ENCODE measurements at places on chromosomes 5 and 9. TPM values are rescaled to one million over a fixed set of nuclear protein-coding genes. Genes with fewer than 3 reads are reported as not detected.

Gene EMB
- under 0.01 TPM for total RNA-seq

Gene INSYN2B
- 1.4 TPM for total RNA-seq

Gene DBH
- not detected for total RNA-seq

Gene SMIM33
- under 0.01 TPM for total RNA-seq

Gene LCP2
- 0.26 TPM for total RNA-seq

Gene TMEM174
- total RNA-seq = not detected

Gene C9orf153
- 0.38 TPM for total RNA-seq

Gene PPP2CA
- total RNA-seq = 49.6 TPM

Gene HTR1A
- total RNA-seq = not detected

Gene MEIKIN
- not detected for total RNA-seq

Gene IL33
- 2.8 TPM for total RNA-seq

Gene ZBTB26
- total RNA-seq = 3.5 TPM

DNA sequence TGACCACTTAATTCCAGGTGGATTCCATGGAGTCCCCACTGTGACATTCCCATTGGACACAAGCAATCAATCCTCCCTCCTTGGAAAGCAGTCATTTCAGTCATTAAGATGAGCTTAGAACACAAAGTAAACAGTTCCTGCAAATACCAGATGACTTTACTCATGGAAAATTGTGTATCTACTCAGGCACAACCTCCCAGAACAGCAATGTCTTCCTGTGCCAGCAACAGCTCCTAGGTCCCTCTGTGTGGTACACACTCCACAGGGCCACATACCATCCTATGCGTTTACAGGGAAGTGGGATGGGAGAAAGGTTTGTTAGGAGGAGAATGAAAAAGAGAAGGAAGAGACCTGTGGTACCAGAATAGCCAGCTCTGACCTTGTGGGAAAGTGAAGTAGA lies 53.7 kb downstream of the MTMR12 start:
- DNase-seq = no peak

DNA sequence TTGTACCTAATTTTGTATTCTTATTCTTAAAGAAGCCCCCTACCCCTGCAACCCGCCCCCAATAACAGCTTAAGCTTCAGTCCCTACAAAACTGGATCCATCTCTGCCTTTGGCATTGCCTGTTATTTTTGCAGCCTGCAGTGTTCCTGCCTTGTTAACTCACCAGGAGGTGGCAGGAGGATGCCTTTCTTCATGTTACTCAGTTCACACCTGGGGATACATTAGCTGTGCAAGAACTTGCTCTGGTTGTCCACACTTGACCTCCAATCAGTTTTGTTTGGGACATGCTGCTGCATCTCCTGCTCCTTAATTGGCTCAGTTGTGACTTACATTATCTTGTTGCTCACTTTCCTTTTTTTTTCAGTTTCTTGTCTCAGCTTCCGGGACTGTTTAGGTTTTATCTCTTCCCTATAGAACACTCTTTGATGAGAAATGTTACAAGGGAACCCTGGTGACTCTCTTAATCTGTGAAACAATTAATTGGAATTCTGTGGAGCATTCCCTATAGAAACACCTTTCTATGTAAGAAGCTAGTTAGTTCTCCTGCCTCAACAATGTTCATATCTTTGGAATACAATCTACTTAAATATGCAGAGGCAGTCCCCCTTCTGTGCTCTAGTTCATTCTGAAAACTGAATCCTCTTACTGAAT lies 467.7 kb upstream of the ACO1 start:
- no peak for DNase-seq

- no peak for DNase-seq
Measured at GRCh38 chr9:115601434-115601833, 483.5 kb upstream of the TNC start.

DNA sequence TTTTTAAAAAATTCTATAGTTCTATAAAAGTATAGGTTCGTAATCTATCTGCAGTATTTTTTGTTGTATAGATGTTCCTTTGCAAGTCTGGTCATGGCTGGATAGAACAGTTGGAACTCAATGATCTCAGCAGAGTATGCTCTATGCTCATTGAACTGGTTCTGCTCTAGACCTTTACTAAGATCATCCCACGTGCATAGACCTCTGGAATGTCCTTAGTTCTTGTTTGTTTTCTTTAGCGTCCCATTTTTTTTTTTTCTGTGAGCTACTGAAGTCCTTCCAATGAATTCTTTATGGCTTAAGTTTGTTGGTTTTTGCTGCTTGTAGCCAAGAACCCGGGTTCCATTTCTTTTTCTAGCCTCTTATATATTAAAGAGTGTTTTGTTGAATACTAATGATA lies 3.5 kb downstream of the TMEM38B start:
- no peak for DNase-seq

GRCh38 chr9:134285215-134285845 lies 40.9 kb upstream of the RXRA start:
- no peak for DNase-seq

DNA sequence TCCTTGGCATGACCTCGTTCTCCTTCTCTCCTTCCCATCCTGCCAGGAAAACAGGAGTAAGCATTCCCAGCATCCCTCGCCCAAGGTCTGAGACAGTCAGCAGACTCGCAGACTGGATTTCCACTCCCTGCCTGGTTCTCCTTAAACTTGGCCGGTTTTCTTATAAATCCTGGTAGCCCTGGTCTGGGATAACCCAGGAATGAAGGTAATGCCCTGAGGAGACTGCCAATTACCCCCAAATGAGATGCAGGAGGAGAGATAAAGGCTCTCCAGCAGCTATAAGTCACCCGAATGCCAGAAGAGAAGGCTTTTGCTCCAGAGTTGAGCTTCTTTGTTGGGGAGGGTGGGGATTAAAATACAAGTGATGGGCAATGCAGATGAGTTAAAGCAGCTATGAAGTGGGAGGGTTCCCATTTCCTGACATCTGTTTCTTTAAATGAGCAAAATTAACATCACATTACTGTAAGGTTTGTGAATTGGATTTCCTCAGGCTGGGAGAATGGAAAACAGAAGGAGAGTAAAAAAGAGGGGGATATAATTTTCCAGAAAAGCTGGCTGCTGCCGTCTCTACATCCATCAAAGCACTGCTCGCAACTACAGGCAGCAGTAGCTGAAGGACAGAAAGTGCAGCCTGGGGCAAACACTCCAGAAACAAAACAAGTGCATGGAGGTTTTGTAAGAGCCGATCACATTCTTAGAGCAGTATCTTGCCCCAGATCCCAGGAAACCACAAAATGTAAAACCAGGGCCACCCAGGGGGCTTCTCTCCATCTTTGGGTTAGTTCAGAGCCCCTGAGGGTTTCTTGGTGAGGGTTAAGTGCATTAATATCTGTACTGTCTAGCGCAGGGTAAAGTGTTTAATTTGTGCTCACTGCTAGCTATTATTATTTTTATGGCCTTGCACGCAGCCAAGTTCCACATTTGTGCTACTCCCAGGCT lies 177.6 kb upstream of the PANK3 start:
- DNase-seq = no peak

- DNase-seq = no peak
Measured at GRCh38 chr9:120524863-120525262, 55.1 kb downstream of the CDK5RAP2 start.

- DNase-seq = no peak
Measured at GRCh38 chr9:37290940-37291485, 131.5 kb upstream of the GRHPR start.

- no peak for DNase-seq
Measured at GRCh38 chr5:75574791-75575190, 36.5 kb upstream of the ANKDD1B start.

DNA sequence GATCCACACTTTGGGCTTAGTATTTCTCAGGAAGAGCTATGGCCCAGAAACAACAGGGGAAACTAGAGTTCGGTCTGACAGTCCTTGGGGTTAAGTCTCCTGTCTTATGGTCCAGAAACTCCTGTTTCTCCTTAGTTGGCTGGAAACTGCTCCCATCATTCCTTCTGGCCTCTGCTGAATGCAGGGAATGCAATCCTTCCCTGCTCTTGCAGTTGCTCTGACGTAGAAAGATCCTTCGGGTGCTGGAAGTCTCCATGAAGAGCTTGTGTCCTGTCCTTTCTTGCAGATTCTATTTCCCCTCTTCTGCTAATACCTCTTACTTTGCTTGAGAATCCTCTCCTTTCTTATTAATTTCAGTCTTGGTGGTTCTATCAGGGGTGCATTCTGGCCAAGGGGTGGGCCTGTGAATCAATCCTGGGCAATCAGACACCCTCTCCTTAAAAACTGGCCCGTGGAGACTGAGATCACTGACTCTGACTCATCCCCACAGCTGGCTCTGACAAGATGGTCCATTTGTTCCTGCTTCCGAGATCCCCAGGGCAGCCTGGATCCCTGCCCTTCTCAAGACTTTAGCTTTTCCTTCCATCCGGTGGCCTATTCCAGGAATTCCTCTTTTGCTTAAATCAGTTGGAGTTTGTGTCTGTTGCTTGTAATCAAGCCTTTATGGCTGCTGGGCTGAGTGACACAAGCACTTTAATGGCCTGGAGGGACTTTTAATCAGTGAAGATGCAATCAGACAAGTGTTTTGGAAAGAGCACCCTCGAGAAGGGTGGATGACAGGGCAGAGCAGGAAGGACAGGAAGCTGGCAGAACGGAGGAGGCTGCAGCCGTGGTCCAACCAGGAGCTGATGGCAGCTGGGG lies 23.7 kb downstream of the PTGS1 start:
- DNase-seq = no peak

DNA sequence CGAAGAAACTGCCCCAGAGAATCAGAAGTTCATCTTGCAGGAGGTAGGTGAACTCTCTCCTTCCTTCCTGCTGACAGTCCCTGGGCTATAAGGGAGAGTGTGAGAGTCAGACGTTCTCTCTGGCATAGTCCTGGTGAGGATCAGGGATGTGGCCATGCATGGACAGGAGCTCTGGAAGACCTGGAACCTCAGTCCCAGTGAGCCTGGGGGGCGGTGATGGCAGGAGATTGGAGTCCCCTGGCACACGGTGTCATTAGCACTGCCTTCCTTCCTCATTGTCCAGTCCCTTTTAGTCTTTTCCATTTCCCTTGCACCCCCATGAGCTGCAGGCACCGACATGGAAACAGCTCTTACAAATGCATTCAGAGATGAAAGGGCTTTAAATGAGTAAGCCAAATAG lies 38.6 kb downstream of the GALNT12 start:
- no peak for DNase-seq

DNA sequence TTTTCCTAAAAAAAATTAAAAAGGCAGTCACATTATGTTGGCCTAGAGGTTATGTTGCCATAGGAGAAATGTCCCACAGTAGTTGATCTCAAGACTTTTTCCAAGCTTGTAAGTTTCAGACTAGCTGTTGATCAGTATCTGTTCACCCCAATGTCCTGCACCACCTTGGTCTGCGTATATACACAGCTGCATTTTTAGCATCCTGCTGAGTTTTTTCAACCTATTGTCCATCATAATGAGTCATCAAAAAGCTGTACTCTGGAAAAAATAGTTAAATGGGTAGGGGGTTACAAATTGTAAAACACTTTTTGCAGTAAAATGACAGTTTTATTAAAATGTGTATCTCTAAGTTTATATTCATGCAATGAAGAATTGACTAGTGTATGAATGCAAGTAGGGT lies 53.2 kb upstream of the TMEM171 start:
- DNase-seq = peak; percentile 17

DNA sequence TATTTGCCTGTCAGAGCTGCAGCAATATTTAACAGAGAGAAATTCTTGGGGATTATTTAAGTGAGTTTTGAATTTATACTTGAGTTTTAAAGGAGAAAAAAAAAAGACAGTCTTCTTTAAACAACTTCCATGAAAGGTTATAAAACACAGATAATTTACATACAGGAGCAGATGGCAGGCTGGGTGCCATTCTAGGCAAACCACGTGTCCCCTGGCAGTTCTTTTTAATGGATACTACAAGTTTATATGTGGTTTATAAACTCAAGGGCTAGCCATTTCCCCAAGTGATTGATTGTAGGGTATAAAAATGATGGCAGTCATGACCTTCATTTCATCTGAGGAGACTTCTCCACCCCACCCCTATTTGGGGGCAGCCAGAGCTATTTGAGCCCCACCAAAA lies 166.6 kb downstream of the FSTL4 start:
- no peak for DNase-seq

- no peak for DNase-seq
Measured at GRCh38 chr9:91835632-91836031, 114.4 kb downstream of the ROR2 start.

GRCh38 chr9:111349766-111350165 lies 19.7 kb upstream of the OR2K2 start:
- no peak for DNase-seq

DNA sequence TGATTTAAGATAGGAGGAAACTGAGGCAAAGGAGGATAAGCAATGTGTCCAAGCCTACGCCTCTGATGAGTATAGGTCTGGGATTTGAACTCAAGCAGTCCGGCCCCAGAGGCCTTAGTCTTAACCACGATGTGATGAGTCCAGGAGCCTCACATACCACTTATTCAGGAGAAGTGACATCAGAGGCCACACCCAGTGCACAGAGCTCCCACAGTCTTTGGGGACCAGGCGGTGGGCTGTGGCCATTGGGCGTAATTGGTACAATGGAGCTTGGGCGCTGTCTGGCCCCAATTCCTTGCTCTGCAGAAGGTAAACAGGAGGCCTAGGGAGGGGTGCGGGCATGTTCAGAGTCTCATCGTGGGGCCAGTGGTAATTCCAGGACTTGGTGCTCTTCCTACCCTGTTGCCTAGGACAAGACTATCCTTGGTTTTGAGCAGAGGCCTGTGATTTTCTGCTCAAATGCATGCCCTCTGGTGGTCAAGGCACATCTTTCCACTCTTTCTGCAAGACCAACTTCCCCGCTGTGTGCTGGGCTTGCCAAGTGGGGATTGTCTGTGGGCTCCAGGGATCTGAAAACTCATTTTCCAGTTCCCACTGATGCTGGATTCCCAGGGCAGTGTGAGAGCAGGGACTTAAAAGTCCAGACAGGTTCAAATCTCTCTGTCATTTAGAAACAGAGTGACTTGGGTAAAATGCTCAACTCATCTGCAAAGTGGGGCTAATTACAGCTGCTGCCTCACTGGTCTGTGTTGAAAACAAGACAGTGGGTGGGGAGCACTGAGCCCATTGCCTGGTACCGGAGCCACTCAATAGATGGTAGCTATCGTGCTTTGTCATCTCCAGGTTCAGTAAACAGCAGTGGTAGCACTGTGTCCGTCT lies 15.8 kb downstream of the NDST1 start:
- DNase-seq = peak; percentile 81

DNA sequence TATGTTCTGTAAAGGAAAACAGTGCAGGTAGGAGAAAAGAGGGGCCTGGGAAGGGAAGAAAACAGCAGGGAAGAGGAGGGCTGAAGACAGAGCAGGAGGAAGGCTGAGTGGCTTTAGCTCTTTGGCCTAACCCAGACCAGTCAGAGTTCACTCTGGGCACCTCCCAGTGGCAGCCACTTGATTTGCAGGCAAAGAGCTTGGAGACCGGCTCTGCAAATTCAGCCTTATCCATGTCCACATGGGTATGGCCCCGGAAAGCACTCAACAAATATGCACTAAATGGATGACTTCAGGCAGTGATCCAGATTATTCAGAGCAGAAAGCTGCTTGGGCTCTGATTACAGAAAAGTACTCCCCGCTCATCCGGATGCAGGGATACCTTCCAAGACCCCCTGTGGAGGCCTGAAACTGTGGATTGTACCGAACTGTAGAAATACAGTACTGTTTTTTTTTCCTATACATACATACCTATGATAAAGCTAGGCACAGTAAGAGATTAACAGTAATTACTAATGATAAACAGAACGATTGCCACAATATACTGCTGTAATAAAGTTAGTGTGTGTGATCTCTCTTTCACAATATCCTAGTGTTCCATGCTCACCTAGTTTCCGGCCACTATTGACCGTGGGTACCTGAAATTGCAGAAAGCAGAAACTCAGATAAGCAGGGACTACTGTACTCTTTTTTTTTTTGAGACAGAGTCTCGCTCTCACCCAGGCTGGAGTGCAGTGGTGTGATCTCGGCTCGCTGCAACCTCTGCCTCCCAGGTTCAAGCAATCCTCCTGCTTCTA lies 4.6 kb upstream of the RNU6ATAC start:
- DNase-seq = no peak

- no peak for DNase-seq
Measured at GRCh38 chr9:95609426-95609825, 92.7 kb upstream of the PTCH1 start.
